ENCODE measurements at places on chromosomes 3 and 15. TPM values are rescaled to one million over a fixed set of nuclear protein-coding genes. Genes with fewer than 3 reads are reported as not detected.

- no peak for DNase-seq
Measured at GRCh38 chr3:119767936-119768601, 13.8 kb upstream of the NR1I2 start.

Gene XIRP1
- 1.1 TPM for total RNA-seq

- DNase-seq, result no peak
Measured at GRCh38 chr3:141091426-141091825, 40.3 kb downstream of the SPSB4 start.

DNA sequence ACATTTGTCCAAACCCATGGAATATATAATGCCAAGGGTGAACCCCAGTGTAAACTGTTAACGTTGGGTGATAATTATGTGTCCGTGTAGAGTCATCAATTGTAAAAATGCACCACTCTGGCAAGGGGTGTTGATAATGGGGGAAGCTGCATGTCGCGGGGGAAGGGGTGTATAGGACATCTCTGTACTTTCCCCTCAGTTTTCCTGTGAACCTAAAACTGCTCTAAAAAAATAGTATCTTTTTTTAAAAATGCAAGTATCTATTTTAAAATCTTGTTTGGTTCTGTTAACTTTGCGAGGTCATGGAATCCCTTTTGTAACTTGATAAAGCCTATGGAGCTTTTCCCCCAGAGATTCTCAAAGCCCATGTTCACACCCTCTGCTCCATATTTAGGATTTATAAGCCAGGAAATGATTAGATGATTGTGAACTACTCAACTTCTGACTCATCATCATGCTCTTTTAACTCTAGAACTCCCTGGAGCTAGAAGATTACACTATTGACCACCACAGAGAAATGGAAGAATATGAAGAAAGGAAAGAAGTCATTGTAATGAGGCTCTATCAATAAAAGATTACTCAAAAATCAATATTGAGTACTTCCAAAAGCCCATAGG, 56.1 kb upstream of the C3orf49 start:
- DNase-seq, result peak; percentile 27

Gene FILIP1L
- 209 TPM for total RNA-seq

Gene DNAH1
- total RNA-seq, result 2.3 TPM
